ENCODE measurements at places on chromosomes 1 and 21. TPM values are rescaled to one million over a fixed set of nuclear protein-coding genes. Genes with fewer than 3 reads are reported as not detected.

SV2A gene
- polyA plus RNA-seq, result 8.4 TPM

CD1B gene
- not detected for polyA plus RNA-seq

C1orf167 gene
- 0.42 TPM for polyA plus RNA-seq

GCSAML gene
- polyA plus RNA-seq, result 0.28 TPM

RUNX1 gene
- polyA plus RNA-seq, result 3.0 TPM

RGS13 gene
- polyA plus RNA-seq, result not detected

PLA2G2C gene
- polyA plus RNA-seq, result 0.10 TPM

KCNJ9 gene
- 0.12 TPM for polyA plus RNA-seq

KIF26B gene
- 33.3 TPM for polyA plus RNA-seq

GPR37L1 gene
- polyA plus RNA-seq, result 0.12 TPM

NOTCH2NLA gene
- 70.6 TPM for polyA plus RNA-seq

ERICH3 gene
- polyA plus RNA-seq, result 0.78 TPM

HAPLN2 gene
- 0.63 TPM for polyA plus RNA-seq

SIM2 gene
- polyA plus RNA-seq, result 26.9 TPM
